ENCODE measurements at places on chromosomes 12 and 14.

DNA sequence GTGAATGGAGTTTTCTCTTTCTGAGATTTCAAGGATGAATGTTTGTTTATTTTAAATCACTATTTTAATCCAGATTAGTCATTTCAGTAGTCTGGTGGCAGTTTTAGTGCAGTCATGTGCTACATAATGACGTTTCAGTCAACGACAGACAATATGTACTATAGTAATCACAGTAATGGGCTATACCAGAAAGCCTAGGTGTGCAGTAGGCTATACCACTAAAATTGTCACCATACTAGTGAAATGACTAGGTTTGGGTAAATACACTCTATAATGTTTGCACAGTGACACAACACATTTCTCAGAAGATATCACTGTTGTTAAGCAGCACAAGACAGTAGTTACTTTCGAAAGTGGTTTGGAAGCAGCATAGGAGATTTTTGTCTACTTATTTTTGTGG, 203.1 kb downstream of the ETNK1 start:
- DNase-seq: no peak

DNA sequence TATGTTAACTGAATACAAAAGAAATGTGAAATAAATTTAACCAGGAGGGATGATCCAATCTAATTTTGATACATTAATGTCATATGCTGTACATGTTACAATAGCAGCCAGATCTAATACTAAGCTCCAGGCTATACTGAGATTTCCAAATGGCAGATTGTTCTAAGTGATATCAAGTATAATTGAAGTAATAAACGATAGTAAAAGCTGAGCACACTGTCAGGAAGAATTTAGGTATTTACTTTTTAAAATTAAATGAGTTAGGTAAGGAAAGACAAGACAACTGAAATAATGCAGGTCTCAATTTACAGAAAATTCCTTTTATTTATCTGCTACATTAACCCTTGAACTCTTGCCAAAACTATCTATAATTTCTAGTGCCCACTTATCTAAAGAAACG, 39.9 kb downstream of the INSM2 start:
- no peak for DNase-seq

DNA sequence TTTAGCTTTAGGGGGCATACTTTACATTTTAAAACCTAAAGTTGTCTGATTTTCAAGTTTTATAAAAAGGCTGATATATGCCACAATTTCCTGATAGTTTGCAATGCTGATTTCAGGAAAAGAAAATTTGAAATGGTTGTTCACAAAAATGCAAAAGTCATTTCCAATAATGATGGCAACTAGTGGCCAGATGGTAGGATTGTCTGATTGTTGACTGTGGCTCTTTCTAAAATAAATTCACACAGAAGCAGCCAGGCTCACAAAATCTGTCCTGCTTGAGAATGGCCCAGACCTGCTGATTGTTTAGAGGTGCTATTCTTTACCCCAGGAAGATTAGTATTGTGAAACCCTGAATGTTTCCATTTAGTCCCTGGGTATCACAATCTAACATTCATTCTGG, 220.3 kb downstream of the NELL2 start:
- no peak for DNase-seq

DNA sequence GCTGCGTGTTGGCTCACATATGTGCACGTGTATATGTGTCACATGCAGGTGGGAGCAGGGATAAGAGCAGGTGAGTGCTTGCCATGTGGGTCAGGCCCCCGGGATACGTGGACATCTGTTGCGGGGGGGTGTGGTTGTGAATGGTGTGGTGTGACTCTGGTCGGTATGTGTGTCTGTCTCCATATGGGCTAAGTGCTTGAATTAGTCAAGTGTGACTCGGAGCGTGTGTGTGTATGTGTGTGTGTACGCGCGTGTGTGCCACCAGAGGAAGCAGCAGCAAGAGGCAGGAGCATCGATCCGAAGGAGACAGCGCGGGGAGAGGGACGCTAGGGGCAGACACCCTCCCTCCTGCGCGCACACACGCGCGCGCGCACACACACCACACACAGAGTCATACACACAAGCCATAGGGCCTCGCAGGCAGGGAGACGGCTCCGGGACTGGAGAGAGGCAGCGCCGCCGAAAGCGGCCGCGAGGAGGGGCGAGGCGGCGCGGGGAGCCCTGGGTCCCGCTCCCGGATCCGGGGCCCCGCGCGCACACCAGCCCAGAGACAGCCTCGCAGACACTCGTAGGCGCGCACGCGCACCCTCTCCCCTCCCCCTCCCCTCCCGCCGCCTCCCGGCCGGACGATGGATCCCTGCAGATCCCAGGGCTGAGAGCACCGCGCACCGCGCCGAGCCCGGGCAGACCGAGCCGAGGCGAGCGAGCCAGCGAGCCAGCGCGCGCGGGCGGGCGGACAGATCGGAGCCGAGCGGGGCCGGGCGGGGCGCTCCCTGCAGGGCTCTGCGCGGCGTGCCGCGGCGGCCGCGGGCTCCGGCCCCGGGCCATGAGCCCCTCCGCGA, at the start of gene ASIC1:
ASIC1 (plus strand) TSS at position 597 of the 842 bp plus-strand sequence. CDS start 1,171 bp downstream, outside the sequence.
- no peak for DNase-seq

DNA sequence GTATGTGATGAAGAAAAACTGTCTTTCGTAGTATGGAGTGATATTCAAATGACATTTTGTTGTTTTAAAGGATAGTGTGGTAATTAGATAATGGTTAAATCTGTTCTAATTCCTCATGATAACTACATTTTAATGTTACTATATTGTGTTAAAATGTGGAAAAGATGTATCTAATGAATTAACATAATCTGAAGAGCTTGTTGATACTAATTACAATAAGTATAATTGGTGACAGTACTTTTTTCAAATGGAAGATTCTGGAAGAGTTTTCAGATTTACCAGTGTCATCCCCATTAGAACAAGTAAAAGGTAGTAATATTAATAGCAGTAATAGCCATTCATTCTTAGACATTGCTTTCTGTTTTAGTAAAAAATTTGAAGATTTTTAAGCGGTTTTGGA, 37.6 kb downstream of the CAND1 start:
- no peak for DNase-seq

DNA sequence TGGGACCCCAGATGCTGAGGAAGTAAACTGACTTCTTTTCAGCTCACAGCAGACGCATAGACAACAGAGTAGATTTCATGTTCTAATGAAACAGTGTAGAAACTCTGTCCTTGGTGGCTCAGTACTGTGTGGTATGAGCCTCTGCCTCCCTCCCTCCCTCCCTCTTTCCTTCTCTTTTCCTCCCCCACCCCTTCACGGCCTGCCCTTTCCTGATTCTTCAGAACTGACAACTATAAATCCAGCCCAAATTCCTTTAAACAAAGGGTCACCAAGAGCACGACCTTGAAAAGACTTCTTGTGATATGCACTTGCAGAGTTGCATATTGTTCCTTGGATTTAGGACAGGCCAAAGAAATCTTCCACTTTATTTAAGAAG, 164.0 kb downstream of the ETV6 start:
- no peak for DNase-seq

- DNase-seq: no peak
Observed at GRCh38 chr14:76699939-76700590, 61.2 kb upstream of the VASH1 start.

DNA sequence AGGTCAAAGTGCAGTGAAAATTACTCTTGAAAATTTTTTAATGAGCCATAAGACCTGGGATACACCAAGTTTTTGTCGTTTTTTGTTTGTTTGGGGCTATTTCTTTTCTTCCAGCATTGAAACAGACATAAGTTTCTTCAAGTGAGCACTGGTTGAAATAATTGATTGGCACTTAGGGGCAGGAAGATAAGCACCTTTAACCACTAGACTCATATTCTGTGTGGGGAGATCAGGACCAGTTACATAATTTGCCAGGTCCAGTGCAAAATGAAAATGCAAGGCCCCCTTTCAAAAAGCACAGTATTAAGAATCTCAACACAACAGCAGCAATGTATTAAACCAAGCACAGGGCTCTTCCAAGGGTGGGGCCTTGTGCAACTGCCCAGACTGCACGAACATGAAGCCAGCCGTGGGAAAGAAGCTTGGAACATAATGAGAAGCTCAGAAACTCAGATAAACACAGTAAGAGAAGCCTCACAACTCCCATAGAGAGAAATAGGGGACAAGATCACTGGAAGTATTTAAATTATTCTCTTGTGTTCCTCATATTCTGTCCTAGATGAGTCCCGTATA, 3.2 kb upstream of the TCP11L2 start:
- DNase-seq: no peak

DNA sequence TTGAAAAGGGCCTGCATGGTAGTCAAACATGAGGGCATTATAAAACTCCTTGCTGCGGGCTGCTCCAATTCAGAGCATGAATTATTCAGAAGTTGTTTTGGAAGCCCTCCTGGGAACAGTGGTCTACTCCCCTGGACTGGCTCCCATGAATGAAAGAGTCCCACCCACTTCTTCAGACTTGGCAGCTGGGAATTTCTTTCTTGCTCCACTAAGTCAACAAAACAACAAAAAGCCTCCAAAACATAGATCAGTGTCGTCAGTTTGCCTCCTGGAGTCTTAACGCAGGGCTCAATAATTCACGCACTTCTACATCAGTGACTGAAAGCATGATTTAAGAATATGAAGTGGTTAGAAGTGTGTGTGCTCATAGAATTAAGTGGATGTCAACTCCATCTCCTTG, 37.9 kb downstream of the AKAP6 start:
- no peak for DNase-seq

DNA sequence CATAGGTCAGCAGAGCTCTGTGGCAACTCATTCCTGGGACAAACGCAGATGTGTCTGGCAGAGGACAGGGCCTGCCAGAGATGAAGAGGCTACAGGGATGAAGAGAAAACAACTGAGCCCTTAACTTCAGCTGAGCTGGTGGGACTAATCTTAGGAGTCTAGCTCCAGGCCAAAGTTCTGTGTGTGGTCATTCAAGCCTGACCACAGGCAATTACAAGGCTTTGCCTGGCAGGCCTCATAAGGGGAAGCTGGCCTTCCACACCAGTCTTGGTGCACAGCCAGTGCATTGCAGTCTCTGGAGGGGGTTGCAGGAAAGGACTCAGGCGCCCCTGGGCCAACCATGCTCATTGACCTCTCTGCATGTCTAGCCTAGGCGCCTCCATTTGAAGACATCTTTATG, 127.6 kb upstream of the DAAM1 start:
- no peak for DNase-seq

DNA sequence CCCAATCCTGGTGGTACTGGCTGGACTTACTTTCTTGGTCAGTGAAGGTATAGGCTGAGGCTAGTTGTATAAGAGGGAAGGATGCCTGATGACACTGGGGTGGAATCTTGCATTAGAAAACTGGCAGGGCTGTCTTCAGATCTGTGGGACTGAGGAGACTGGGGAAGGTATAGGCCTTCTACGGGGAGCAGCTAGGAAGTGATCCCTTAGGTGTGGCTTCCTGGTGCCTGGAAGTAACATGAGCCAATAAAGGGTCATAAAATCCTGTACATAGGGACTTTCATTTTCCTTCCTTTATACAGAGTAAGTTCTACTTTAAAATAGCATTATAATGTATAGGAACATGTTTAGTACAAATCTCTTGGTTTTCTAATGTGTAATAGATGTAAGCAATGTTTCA, 716.8 kb downstream of the LRFN5 start:
- no peak for DNase-seq

DNA sequence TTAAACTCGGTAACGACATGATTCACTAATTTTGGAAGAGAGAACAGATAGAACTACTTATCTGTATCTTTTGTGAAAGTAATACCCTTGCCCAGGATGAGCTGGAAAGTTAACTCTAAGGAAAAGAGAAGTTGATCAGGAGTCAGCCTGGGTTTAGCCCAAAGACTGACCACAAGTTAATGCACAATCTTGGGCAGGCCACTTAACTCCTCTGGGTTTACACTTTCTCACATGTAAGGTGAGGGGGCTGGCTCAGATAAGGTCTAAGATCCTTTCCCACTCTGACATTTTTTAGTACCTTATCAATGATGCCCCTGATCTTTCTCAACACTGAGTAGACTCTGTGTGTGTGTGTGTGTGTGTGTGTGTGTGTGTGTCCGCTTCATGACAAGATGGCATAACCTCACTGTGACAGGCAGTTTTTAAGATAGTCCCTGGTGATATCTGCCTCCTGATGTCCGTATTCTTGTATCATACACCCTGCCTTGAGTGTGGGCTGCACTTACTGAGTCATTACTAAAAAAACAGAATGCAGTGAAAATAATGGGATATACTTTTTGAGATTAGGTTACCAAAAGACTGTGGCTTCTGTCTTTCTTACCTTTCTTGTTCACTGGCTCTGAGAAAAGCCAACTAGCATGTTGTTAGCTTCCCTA, 56.2 kb upstream of the CCDC198 start:
- DNase-seq: no peak

DNA sequence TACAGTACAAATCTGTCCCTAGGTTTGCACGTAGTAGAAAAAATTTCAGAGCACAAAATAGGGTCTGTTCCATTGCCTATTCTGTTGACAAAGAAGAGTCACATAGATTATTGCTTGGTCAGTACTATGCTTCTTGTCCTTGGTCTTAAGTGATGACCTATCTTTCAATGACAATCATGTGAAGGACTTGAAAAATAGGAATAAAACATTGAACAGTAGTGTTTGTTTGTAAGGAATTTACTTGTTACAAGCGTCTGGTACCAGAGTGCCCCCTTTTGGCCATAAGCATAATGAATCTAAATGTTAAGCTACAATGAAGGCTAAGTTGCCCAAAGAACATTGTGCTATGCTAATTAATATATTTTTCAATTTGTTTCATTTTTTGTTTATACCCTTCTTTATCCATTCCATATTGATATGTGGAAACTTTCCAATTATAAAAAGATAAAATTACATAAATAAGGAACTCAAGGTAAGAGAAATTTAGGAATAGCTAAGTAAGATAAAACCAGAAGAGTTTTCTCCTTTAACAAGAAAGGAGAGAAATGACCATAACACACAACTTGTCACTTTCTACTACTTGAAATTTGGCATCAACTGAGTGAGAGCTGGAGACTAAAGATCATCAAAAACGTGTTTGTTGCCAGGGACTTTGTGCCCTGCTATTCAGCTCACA, 204.7 kb downstream of the EPS8 start:
- DNase-seq: no peak

DNA sequence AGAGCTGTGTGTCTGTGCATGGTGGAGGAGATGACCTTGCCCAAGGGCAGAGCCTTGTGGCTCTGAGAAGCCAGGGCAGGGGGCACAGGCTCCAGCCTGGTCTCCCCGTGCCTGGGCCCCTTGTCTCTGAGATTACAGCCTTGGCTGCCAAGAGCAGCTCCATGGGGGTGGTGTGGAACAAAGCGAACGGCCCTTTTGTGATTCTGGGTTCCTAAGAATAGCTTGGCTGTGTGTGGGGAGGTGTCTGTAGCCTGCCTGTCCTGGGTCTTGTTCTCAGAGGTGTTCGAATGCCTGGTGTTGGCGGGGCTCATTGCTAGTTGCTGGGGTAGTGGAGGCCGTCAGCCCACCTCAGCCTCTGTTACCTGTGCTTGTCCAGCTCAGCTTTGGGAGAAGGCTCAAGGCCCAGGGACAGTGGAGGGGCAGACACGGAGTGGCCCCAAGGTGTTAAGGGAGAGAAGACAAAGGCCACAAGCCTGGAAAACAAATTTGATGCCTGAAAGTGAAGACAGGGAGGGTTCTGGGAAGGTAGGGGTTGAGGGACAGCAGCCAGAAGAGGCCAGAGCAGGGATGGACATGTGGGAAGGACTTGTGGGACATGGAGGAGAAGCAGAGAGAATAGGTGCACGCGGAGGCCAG, 7.4 kb upstream of the MYH7 start:
- no peak for DNase-seq

GRCh38 chr12:118429688-118430383, 53.5 kb downstream of the SUDS3 start:
- no peak for DNase-seq

Data from stimulated activated CD4-positive, alpha-beta T cell treated with anti-CD3 and anti-CD28 coated beads, TNF-alpha, amount 100 ng/mL, for 1 hour (primary cell).